Suppressor macrophage treated with lipopolysaccharide for 1 hour (primary cell): ENCODE measurements at places on chromosomes 2 and 18.

GRCh38 chr2:45898819-45899218 lies 247.3 kb downstream of the PRKCE start:
- peak; percentile 33 for DNase-seq

DNA sequence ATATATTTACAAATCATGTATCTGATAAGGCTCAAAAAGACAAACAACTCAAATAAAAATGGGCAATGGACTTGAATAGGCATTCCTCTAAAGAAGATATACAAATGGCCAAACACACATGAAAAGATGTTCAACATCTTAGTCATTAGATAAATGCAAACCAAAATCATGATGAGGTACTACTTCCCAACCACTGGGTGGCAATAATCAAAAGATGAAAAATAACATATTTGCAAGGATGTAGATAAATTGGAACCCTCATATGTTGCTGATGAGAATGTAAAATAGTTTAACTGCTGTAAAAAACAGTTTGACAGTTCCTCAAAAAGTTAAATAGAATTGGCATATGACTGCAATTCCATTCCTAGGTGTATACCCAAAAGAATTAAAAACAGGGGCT lies 132.3 kb downstream of the TTC32 start:
- no peak for DNase-seq

DNA sequence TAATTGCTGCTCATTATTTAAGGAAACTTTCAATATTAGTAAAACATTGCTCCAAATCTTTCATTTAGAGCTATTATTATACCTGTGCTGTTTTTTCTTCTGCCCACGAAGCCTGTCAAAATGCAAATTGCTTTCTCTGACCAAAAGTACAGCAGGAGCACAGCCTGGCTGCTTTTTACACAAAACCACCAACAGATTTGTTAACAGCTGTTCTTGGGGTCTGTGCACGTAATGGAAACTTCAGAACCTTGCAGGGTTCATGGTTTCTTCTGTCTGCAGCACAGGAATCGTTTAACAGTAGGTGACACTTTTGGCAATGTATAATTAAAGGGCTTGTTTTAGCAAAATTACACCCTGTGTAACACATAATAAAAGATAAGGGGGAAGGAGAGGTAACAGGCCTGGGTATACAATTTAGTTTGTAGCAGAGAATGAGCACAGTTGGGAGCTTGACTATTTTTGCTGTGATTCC lies 447.3 kb downstream of the KCNJ3 start:
- no peak for DNase-seq

- DNase-seq, result no peak
Measured at GRCh38 chr18:79549638-79550000, 130.0 kb upstream of the CTDP1 start.

GRCh38 chr2:65429786-65430602 lies 2.4 kb downstream of the SPRED2 start:
- no peak for DNase-seq

GRCh38 chr2:232600053-232600773 lies 33.2 kb upstream of the EFHD1 start:
- no peak for DNase-seq

GRCh38 chr2:101961338-101962191 lies 30.2 kb upstream of the IL1R2 start:
- DNase-seq, result peak; percentile 92

- DNase-seq, result no peak
Measured at GRCh38 chr2:241808051-241808720, 807 bp upstream of the NEU4 start.

GRCh38 chr2:58055033-58055786 lies 8.6 kb downstream of the VRK2 start:
- no peak for DNase-seq

GRCh38 chr2:240999873-241000541 lies 1.6 kb downstream of the SNED1 start:
- DNase-seq, result no peak

DNA sequence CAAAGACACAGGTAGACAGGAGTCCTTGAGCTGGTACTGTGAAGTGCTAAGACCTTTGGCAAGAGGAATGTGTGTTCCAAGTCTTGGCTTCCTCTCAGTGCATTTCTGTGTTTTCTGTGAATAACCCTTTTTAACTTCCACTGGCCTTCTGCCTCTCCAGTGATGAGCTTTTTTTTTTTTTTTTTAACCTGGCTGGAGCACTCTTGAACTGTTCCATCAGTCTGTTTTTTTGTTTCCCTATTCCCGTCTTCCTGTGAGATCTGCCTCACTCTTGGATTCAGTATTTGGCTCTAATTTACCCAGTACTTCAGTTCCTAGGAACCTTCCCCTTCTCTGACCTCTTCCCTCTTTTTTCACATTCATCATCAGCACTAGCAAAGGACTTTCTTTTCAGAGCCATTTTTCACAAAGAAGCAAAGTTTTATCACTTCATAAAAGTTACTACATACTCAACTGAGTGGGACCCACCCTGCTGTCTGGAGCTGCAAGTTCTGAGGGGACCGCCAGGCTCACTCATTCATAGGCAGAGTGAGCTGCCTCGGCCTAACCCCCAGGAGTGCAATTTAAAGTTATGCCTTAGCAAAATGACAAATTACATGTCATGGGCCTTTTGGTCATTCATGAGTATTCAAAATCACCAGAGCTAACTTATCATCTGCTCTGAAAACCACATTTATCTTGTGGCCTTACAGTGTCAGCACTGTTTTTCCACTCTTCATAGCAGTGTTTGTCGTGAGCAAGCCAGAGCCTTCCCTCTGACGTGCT lies 126.9 kb upstream of the DAPL1 start:
- no peak for DNase-seq

- no peak for DNase-seq
Measured at GRCh38 chr18:51370996-51371395, 173.5 kb upstream of the MEX3C start.

- no peak for DNase-seq
Measured at GRCh38 chr18:23591011-23591410, 4.7 kb upstream of the NPC1 start.

DNA sequence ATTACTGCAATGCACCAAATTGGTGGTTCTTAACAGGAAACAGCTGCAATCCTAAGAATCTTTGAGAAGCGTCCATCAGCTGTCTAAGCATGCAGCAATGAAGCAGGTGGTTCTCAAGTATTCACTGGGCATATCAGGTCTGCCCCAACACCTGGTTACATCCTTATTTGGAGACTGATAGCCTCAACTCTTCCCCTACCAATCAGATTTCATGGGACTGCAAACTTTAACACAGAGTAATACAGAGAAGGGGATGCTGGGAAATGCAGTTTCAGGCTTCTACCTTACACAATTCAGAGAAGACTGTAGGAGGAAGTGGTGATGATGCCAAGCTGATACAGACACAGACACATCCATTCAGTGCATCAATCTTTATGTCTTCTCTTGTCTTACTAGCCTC lies 240.5 kb downstream of the BCL2 start:
- DNase-seq, result peak; percentile 28

- DNase-seq, result peak; percentile 26
Measured at GRCh38 chr2:76953733-76954347, 568.3 kb downstream of the LRRTM4 start.

DNA sequence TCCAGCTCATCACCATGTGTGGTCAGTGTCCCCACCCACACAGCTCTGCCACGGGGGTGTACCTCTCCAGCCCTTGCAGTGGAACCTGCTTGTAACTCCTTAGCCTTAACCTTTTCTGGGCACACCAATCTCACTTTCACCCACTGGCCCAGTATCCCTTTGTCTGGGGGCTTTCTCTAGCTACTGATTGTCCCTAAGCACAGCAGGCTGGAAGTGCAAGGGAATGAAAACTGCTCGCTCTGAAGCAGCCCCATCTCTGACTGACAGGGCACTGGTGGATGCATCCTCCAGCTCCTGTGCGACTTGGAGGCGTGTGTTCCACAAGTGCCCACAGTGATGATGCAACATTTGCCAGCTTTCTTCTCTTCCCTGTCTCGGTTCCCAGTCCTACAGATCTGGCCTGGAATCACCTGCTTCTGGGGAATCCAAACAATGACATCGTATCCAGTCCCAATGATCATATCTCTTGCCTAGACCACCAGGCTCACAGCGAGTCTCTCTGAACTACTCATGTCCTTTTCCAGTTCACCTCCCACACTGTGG lies 33.6 kb downstream of the SCTR start:
- no peak for DNase-seq

DNA sequence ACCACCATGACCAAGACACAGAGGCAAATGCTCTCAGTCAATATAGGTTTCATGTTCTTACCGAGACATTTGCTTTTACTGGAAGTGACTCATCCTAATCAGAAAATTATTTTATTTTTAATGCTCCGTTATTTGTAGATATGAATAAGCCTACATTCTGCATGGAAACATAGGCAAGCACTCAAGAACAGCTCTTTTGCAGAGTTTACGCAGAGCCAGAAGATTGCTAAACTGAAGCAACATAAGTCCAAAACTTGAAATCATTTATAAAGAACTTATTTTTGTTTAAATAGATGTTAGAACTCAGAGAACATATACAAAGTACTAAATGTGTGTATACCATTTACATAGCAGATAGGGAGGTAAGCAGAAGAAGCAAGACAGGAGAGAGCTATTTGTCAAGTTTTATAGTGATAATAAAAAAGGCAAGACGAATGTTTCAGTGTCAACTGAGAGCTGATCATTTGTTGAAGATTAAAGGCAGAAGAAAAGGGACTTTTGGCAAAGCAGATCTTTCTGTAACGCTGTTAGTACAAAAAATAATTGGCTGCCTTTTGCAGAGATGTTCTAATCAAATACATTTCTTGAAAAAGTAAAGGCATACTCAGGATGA lies 12.4 kb upstream of the PPP1R1C start:
- no peak for DNase-seq

- no peak for DNase-seq
Measured at GRCh38 chr2:177989029-177989885, 83.3 kb downstream of the PDE11A start.

DNA sequence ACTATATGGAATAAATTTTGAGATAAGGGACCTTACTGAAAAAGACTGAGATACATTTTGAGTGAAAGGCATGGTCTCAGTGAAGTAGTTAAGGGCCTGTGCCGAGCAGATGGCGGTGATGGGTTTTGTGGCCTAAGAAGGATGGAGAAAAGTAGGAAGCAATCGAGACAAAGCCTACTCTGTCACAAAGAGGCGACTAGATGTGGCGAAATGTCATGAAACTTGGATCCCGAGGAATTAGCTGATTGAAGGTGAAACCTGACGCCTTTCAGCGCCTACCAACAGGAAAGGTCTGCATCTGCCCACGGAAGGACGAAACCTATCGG lies 558 bp upstream of the CEP192 start:
- DNase-seq, result no peak

- no peak for DNase-seq
Measured at GRCh38 chr18:47821314-47821713, 109.1 kb downstream of the SMAD2 start.

DNA sequence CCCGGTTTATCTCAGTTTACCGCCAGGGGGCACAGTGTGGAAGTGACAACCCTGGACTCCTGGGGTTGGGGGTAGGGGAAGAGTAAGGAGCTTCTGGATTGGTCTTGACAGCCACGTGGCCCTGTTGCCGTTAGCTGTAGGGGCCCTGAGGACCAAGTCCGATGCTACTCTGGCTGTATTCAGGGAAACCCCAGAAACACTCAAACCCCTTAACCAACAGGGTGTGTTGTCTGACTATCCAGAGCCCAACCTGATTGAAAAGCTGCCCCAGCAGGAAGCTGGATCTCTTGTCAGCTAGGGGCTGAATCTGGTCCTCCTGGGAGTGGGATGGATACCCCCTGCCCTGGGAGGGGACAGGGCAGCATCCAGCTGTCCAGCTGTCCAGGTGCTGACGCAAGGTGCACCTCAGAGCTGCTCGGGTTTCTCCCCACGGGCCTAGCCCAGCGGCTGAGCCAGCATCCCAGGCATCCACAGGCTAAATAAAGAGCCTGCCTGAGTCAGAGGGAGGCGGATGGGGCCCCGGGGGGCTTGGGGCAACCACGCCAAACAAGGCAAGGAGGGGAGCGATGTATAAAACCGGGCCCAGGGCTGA lies 3.1 kb upstream of the GMPPA start:
- DNase-seq, result peak; percentile 72

DNA sequence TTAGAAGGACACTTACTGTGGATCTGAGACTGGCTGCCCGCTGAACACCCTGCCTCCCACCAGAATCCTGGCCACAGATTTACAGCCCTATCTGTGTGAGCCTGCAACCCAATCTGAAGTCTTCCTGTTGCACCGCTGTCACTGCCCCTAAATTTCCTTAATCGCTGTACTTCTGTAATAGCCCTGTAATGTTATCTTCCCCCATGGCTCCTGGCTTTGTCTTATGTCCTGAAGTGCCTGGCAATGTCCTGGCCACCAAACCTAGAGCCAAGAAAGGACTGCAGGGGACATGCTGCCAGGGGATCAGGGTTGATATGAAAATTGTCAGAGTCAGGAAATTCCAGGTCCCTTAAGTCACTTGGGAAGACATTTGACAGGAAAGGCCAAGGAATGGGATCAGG lies 52.7 kb downstream of the FHOD3 start:
- DNase-seq, result no peak

GRCh38 chr2:52810460-52810859 lies 957.1 kb upstream of the CHAC2 start:
- no peak for DNase-seq

- no peak for DNase-seq
Measured at GRCh38 chr2:169086893-169087467, 17.6 kb downstream of the DHRS9 start.

DNA sequence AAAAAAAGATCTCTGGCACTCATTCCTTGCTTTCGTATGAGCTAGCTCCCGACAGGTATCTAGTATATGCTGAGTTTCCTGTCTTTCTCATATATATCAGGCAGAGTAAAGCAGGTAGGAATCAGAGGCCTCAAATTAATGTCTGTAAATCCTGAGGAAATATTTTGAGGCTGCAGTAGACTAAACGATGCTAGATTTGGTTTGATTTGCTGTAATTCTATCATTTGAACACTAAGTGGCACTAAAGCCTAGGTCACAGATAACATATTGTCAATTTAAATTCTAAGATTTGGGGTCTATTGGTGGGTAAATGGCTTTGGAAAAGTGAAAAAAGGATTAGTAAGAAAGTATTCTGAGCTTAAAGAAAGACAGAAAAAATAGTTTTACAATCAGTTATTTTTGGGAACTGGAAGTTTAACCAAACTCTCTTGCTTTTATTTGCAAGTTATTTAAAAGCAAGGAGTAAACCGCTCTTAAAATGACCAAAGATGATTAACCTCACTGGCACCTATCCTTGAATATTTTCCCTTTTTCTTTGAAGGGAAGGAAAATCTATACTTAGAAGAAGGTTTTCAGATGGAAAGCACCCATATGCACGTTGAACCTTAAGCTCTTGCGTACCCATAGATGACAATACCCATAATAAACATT lies 37.6 kb upstream of the SLC4A10 start:
- peak; percentile 2 for DNase-seq

- no peak for DNase-seq
Measured at GRCh38 chr18:42525905-42526304, 570.9 kb downstream of the PIK3C3 start.

DNA sequence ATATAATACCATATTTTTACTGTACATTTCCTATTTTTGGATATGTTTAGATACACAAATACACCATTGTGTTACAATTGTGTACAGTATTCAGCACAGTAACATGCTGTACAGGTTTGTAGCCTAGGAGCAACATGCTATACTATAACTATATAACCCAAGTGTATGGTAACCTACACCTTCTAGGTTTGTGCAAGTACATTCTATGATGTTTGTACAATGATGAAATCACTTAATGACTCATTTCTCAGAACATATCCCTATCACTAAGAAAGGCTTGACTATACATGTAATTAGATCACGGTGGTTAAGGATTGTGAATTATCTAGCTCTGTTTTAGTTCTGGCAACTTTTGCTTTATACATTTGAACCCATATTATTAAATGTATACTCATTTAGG lies 31.3 kb downstream of the NPHP1 start:
- DNase-seq, result no peak
